ENCODE measurements at places on chromosomes 6 and 20.

GRCh38 chr20:59386809-59387208, 86.4 kb downstream of the EDN3 start:
- DNase-seq, result no peak

DNA sequence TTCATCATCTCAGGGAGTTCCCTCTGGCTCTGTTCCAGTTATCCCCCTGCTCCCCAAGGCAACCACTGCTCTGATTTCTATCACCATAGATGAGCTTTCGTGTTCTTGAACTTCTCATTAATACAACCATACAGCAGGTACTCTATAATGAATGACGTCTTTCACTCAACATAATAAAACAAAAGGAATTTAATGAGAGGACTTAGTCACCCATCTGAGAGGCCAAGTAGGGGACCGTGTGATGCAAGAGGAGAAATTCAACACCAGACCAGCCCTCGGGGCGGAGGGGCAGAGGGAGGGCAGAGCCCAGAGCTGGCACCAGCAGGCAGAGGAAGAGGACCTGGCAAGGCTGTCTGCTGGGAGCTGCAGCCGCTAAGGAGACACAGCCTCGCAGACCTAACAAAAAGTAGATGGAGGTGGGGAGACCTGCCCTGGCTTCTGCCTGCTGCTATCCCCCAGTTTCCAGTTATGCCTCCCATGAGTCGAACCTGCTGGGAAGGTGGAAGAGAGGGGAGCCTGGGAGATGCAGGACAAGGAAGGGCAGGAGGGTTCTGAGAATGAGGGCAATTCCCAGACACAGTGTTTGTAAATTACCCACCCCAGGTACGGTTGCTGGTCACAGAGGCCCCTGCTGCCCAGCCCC, 13.8 kb downstream of the CCN5 start:
- no peak for DNase-seq

DNA sequence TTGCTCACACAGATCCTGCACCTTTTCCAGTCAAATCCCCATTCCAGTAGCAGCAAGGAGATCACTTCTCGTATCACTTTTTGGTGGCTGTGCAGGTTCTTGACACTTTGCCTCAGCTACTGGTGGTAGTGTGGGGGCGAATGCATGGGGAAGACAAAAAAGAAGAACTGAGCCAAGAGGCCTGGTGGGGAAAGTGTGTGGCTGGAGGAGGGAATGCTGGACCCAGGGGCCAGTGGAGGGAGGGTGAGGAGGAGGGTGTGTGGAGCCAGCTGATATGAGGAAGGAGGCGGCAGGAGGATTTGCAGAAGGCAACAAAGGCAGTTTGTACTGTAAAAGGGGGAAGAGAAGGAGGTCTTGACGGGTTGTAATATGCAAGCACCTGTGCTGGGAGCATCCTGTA, 15.7 kb upstream of the HLA-C start:
- DNase-seq, result no peak

GRCh38 chr20:63537525-63538203, 488 bp upstream of the PTK6 start:
- DNase-seq, result peak; percentile 87

DNA sequence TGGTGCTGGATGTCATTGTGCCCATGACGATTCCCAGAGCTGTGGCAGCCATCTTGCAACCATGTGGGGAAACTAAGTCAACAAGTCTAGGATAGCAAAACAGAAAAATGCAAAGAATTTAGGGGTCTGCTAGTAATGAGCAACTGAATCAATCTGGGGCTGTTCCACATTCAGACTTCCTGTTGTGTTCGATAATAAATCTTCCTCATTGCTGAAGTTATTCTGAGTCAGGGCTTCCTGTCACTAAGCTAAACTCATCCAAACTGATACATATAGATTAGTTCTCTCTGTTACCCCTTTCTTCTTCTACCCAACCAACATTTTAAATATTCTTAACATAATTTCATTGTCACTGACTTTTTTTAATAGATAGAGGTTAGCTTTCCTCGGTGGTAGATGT, 205.9 kb downstream of the HACE1 start:
- no peak for DNase-seq

GRCh38 chr6:168451805-168452517, 11.0 kb downstream of the SMOC2 start:
- DNase-seq, result no peak

DNA sequence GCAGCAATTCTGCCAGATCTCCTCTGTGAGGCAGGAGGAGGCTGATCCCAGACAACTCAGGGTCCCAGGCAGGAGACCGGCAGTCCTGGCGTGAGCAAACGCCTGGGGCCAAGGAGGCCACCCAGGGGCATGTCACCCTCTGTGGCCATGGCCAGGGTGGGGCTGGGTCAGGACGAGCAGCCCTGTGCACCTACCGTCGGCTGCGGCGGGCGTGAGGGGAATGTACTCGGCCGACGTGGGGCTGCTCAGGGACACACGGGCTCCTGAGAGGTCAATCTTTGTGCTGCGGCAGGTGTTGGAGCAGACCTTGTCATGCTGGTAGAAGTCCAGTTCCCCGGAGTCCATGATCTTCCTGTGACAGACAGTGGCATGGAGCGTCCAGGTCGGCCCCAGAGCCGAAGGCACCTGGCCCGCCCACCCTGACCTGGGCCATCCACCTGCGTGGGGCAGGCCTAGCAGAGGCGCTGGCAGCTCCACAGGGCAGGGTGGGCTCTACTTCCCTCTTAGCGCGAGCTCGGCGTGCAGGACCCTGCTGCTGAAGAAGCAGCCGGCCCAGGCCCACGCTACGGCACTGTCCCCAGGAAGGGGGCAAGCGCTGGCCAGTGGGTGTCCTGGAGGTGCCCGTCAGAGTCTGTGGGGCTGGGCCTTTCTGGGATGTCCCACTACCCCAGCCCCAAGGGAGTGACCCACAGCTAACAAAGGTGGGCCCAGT, 21.5 kb upstream of the HELZ2 start:
- DNase-seq, result no peak

DNA sequence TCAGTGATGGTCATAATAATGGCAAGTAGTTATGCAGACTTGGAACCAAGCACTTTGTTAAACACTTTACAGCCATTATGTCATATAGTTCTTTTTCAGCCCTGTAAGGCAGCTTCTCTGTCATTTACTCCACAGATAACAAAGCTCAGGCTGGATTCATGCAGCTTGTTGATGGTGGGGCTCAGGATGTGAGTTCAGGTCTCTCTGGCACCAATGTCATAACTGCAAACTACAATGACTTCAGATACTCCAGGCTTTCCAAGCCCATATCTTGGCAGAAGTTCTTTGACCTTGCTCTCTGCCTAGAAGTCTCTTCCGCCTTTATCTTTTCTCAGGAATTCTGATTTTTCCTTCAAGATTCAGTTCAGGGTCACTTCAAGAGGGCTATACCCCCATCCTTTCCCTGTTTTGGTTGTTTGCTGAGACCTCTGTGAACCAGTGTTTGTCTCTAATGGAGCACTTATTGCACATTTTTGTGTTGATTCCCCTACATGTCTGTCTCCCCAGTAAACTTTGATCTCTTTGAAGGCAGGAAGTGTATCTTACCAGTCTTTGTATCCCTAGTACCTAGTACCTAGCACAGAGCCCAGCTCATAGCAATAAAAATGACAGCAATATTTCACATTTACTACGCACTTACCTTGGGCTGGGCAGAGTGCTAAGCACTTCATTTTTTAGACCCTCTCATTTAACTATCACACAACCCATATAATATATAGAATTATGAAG, 19.7 kb upstream of the EFHC1 start:
- DNase-seq, result no peak

- DNase-seq, result no peak
Measured at GRCh38 chr6:39003072-39003471, 45.5 kb upstream of the GLP1R start.

DNA sequence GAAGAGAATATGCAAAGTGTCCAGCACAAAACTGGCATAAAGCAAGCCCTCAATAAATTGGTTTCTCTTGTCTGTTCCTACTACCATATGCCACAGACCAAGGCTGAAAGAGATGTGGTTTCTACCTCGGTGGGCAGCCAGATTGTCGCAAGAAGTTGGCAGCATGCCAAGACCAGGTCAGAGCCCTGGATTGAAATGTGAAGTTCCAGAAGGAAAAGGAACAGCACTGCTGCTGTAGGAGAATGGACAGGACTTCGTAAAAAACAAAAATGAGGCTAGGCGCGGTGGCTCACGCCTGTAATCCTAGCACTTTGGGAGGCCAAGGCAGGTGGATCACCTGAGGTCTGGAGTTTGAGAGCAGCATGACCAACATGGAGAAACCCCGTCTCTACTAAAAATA, 22.1 kb downstream of the MRPL14 start:
- no peak for DNase-seq

GRCh38 chr20:29689411-29690225, 1567.8 kb upstream of the DEFB115 start:
- peak; percentile 17 for DNase-seq

DNA sequence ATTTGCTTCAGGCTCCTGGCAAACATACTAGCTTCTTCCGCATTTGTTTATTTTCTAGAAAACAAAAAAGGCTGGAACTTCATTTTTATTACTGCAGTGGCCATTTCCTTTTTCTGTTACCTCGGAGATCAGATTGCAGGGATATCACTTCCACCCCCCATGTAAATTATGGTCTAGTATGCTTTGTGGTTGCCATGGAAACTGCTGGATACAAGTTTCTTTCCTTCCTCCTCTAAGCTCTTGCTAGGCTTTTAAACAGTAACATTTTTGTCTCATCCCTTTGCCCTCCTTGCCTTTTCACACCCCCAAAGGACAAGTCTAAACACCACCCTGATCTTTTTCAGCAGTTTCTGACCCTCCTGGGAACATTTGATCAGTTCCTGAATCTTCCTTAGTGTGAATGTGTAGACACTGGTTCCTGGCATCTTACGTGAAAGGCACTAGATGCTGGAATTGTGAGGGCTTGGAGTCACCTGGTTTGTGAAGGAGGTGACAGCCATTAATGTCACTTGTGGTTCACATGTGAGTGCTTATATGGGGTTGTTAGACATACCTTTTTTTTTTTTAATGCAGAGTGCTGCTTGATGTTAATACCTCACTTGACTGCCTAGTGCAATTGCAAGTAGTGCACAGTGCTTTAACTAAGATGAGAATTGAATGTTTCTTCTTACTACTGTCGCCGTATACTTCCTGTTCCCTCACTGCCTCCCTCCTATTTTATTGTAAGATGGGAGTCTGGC, 181.6 kb downstream of the JARID2 start:
- no peak for DNase-seq

- no peak for DNase-seq
Measured at GRCh38 chr6:72824833-72825232, 203.0 kb downstream of the KCNQ5 start.

DNA sequence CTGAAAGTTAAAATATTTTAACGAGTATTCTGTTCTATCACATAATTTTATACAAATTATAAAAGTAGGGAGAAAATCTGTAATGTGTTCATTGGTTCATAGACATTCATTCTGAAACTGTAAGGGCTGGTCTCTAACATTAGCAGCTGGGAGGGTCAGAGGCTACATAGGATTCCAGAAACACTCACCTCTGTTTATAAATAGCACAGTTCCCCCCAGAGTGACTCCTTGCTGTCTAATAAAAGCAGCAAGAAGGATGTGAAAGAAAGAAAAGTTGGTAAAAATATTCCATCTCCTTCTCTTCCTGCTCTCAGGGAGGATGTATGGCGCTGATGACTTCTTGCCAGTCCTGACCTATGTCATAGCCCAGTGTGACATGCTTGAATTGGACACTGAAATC, 25.3 kb upstream of the NAA20 start:
- no peak for DNase-seq

DNA sequence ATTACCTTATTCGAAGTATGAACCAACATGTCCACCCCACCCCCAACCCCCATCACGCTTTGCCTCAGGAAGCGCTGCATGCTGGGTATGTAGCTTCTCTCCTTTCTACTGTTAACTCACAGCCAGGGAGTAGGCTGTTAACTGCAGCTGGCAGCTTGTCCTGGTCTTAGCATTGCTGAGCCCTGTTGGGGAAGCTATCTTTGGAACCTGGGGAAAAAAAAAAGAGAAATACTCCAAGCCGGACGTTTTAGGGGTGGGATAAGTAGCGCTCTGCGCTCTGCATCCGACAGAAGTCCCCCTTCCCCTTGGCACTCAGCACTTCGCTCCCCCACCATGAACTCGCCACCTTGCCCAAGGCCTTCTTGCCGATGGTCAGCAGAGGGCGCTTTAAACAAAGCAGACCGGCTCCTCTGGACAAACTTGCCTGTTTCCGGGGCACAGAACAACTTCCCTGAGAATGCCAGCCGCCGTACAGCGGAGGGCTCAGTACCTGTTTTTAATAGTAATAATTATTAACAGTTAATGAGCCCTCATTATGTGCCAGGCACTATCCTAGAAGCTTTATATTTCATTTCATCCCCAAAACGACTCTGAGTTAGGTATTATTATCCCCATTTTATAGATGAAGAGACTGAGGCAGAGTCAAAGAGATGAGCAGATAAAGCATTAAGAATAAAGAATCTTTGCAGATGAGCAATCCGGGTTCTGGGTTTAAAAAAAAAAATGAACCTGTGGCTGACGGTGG, 35.2 kb upstream of the MDFI start:
- peak; percentile 55 for DNase-seq

DNA sequence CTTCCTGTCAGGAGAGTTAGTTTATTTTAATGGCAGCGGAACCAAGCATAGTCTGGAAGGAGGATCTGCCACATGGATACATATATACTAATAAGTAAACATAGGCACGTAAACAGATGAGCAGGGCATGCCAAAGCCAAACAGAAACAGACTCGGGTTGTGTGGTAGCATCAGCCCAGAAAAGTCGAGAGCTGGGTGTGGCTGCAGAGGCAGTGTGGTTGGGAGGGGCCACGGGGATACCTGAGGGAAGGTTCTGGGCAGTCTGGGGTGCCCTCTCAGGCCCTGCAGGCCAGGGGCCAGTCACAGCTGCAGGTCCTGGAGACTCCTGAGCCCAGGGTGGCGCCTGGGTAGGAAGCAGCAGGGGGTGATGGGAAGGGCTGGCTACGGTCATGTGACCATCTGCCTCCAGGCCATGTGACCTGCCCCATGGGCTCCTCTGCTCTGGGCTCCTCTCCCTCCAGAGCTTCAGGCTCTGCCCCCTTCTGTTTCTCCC, 42.8 kb upstream of the MRPS10 start:
- DNase-seq, result no peak

- no peak for DNase-seq
Measured at GRCh38 chr6:154878871-154879491, 116.1 kb upstream of the TIAM2 start.

DNA sequence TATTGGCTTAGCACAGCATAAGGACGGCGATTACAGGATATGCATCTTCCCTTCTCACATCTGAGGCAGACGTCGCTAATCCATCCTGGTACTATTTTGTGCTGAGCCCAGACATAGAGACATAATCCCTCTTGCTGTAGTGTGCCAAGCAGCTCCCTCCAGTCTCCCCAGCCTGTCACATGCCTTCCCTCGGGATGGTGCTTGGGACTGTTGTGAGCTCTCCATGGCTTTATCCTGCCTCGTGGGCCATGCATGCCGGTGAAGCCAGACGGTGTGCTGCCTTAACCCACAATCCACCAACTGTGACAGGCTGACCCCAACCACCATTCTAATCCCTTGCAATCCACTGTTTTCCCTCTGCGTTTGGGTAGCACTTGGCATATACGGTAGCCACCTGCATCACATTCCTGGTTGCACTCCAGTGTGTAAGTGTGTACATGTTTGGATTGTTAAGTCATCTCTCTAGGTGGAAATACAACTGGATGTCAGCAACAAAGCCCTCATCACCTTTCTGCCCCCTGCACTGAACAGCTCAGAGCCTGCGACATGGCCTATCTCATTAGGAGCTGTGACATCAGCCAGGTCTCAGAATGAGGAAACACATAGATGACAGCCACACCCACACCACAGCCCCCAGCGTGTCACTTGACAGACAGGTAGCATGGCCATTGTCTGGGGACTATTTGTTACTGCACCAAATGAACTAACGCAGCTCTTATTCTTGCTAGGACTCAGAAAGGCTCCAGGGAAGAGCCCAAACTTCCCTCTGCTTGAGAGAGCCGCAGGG, 374.8 kb upstream of the CDH4 start:
- no peak for DNase-seq

- no peak for DNase-seq
Measured at GRCh38 chr6:128400875-128401274, 119.5 kb downstream of the PTPRK start.

All from activated CD4-positive, alpha-beta T cell treated with anti-CD3 and anti-CD28 coated beads for 1 hour (primary cell).